ENCODE measurements at places on chromosomes 5 and 9. TPM values are rescaled to one million over a fixed set of nuclear protein-coding genes. Genes with fewer than 3 reads are reported as not detected.

Gene PHYHD1
- 23.9 TPM for total RNA-seq

Gene MSMP
- 0.18 TPM for total RNA-seq

Gene SLC46A2
- 0.04 TPM for total RNA-seq

Gene BHMT2
- 2.7 TPM for total RNA-seq

Gene SH2D3C
- total RNA-seq = 12.4 TPM

Gene NR5A1
- not detected for total RNA-seq

Gene SPINK7
- not detected for total RNA-seq

Gene STK32A
- 0.66 TPM for total RNA-seq

Gene TMEM267
- 8.4 TPM for total RNA-seq

Gene PCDHA13
- 0.04 TPM for total RNA-seq

Gene ITGA2
- total RNA-seq = 27.7 TPM

Gene PCDHGA4
- total RNA-seq = 1.8 TPM

Gene LCN1
- not detected for total RNA-seq

Gene FAM120AOS
- total RNA-seq = 28.4 TPM

Gene C9orf153
- total RNA-seq = 0.49 TPM

Gene CMYA5
- total RNA-seq = 213 TPM

Gene WNK2
- 7.4 TPM for total RNA-seq

Gene RAD50
- total RNA-seq = 16.9 TPM

Data from muscle of leg (tissue), 16 donors.